ENCODE measurements at places on chromosomes 2 and 18.
A peak's percentile ranks its signal among the peaks of the same experiment; 100 is the strongest.

DNA sequence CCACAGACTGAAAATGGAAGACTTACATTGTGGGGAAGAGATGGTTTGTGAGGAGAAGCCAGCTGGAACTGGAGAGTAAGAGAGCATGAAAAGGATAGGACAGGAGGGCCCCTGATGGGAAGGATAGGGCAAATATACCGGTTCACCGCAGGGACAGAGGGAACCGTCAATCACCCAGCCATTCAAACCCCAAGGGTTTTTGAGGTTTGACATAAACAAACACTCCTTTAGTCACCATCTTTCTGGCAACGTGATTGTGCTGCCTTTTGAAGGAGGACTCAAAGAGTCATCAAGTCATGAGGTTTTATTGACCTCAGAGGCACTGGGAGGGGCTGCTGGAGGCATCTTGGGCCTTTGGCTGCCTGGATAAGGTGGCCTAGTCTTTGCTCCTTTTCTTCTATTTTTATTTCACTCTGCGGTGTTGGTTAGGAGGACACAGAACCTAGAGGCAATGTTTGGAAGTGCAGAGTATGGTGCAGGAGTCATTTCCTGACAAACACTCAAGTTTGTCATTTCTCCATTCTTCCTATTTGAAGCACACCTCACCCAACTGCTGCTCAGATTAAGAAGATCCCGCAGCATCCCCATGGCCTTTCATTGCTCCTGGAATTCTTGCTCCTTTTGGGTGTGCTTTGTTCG lies 487.3 kb upstream of the SPRED2 start:
- DNase-seq: no peak

- no peak for DNase-seq
Measured at GRCh38 chr2:199543606-199544172, 86.0 kb upstream of the SATB2 start.

GRCh38 chr2:200765139-200765951 lies 46.4 kb upstream of the BZW1 start:
- no peak for DNase-seq

GRCh38 chr18:11937874-11938478 lies 29.9 kb upstream of the MPPE1 start:
- DNase-seq: peak; percentile 21

GRCh38 chr2:84939426-84940087 lies 31.4 kb upstream of the KCMF1 start:
- DNase-seq: no peak

GRCh38 chr18:5969989-5970403 lies 74.7 kb upstream of the TMEM200C start:
- DNase-seq: no peak

DNA sequence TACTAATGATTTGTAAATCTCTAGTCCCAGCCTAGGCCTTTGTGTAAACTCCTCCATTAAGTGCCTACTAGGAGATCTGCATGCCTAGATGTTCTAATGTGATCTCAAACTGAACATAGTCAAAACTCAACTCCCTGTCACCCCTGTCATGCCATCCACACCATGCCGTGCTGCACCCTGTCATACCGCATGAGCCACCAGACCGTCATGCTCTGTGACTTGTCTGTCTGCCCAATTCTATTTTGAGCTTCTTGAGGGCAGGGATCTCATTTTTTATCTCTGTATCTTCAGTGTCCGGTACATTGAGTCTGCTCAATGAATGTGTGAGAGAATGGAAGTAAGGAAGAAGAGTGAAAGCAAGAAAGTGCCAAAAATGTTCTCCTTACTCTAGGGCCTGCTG lies 35.5 kb downstream of the GREB1L start:
- DNase-seq: no peak

DNA sequence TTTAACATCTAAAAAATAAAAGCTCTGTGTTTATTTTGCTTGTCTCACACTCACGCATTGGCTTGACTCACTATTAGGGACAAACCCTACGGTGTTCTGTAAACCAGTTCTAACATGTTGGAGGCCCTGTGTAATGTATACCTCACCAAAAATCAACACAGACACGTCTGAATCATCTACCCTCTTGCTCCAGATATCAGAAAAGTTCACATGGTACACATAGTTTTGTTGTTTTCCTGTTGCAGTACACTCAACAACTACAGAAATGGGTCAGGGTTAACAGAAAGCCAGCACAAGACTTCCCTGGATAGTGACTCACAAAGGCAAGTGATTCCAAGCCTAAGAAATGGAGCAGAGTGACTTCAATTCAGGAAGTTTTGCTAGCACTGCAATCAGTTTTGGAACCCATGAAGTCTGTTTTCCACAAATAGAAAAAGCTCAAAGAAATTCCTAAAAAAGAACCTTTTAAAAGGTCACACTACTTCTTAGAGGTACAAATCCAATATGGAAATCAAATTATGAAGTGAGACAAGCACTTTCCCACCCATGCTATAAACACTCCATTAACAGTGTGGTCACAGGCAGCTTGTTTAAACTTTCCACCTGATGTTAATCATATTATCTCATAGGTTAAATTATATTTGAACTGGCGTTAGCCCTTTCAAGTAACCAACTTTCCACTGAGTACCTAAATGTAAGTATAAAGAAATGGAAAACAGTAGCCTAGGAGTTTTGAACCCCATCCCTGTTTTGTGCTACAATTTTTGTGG lies 87.4 kb downstream of the GAREM1 start:
- no peak for DNase-seq

- DNase-seq: no peak
Measured at GRCh38 chr2:242015108-242016065, 145.9 kb downstream of the RTP5 start.

DNA sequence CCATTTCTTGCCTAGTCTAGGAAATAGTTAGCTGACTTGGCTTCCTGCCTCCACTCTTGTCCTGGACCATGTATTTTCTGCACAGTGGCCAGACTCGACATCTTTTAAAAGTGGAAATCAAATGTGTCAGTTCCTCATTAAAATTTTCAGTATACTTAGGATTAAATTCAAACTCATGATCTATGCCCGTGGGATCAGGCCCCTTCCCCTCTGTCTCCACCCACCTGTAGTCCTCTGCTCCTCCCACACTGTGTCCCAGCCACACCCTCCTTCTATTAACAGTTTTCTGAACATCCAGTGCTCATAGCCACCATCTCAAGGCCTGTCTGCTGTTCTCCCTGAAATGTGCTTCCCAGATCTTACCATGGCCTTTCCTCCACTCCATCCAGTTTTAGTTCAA lies 13.3 kb downstream of the ARHGAP25 start:
- DNase-seq: no peak

DNA sequence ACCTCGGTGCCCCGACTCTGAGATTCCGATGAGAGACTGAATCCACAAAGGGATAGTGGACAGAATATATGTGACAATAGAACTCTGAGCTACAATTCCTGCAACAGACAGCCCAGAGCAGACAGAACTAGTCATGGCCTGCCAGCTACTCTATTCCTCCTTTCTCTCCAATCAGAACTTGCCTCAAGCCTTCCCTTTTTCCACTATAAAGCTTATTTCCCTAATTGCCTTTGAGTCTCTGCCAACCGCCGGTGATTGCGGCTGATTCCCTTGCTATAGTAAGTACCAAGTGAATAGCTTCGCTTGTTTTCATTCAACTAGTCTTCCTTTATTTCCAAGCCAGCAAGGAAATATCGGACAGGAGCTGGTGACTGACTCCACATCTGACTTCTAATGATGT lies 96.8 kb downstream of the DSC3 start:
- no peak for DNase-seq

- DNase-seq: no peak
Measured at GRCh38 chr2:39039072-39039471, 81.8 kb downstream of the SOS1 start.

DNA sequence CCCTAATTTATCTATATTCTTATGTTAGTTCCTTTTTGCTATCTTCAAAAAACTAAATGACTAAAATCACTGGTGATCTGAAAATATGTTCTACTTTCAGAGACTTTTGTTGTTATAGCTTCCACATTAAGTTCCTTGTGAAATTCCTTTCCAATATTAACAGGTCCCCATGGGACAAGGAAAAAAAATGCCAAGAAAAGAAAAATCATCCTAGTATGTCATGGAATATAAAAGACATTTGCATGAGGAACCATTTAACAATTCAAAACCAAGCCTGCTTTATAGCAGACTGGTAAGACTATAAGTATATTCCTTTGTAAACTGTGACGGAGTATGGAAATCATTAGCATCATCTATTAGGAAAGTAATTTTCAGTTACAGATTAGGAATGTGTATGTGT lies 48.1 kb downstream of the COBLL1 start:
- no peak for DNase-seq

DNA sequence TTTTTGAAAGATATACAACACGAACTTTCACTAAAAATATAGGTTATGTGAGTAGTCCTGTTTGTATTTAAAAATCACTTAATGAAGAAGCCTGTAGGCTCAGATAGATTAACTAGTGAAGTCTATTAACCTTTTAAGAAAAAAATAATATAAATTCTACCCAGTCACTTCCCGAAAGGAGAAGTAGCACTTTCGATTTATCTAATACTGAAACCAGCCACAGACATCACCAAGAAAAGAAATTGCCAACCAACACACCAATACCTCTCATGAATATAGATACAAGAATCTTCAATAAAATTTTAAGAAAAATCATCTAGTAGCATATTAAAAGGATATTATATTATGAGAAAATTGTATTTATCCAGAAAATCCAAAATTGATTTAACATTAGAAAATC lies 160.5 kb downstream of the GALNT13 start:
- no peak for DNase-seq

DNA sequence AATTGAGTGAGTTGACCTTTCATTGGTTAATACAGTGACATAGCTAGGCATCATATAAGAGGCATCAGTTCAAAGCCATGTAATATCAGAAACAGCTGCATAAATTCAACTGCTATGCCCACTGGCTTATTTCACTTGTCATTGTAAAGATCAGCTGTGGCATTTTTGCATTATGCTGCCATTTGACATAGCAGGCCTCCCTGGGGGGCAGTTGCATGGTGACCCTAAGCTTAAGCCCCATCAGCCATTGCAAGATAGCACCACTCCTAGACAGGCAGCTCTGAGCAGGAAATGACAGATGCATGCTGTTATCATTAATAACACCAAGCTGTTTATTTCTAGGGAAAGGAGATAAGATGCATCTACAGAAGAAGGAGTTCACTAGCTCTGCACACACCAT lies 233.4 kb upstream of the CNTNAP5 start:
- DNase-seq: no peak

DNA sequence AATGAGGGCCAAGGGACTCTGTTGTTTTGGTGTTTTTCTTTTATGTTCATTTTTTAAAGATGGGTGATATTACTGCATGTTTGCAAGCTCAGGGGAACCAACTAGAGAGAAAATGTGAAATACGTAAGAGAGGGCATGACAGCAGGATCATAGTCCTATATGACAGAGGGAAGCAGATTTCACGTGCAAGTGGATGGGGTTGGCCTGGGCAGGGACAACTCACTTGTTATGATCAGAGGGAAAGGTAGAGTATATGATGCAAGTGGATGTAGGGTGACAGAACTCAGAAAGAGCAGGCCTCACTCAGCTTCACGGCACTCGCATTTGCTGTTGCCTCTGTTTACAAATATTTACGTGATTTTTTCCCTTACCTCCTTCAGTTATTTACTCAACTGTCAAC lies 67.0 kb downstream of the OLA1 start:
- no peak for DNase-seq

GRCh38 chr2:202135091-202135874 lies 62.2 kb downstream of the KIAA2012 start:
- no peak for DNase-seq

DNA sequence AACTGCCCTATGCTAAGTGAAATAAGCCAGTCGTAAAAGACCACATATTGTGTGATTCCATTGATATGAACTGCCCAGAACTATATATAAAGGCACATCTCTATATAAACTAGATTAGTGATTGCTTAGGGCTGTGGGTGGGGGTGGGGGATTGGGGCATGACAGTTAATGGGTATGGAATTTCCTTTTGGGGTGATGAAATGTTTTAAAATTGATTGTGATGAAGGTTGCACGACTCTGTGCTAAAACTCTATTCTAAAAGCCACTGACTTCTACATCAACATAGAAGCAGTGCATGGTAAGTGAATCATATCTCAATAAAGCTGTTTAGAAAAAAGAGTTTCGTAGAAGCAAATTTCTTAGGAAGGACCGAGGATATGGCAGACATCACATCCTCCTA lies 53.0 kb downstream of the CDCA7 start:
- DNase-seq: no peak

GRCh38 chr18:55272510-55273243 lies 313.4 kb upstream of the CCDC68 start:
- DNase-seq: no peak

GRCh38 chr2:181662287-181662686 lies 5.4 kb upstream of the CERKL start:
- no peak for DNase-seq

DNA sequence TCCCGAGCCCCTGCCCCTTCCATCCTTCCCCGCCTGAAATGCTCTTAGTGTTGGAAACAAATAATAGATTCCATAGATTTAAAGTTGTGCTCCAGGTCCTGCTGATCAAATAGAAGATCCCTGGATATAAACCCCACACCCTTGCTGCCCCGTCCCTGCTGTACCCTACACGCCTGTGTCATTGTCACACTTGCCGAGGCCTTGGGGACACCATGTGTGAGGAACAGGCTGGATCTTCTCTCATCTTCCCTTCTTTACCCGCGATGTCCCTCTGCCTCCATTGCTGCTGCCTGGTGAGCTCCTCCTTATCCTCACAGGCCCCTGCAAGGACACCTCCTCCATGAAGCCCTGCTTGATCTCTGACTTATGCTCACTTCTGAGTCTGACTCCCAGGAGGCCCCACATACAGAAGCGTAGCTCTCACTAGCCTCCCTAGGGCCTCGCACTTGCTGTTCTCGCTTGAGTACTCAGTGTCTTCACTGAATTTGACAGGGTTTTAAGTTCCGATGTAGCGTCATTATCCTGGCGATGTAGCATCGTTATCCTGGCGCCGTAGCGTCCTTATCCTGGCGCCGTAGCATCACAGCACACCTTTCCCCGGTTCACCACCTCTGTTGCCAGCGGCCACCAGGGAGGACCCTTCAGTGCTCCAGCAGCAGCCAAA lies 221.9 kb downstream of the NDUFA10 start:
- no peak for DNase-seq

- DNase-seq: no peak
Measured at GRCh38 chr2:174552880-174553279, 44.7 kb downstream of the WIPF1 start.

DNA sequence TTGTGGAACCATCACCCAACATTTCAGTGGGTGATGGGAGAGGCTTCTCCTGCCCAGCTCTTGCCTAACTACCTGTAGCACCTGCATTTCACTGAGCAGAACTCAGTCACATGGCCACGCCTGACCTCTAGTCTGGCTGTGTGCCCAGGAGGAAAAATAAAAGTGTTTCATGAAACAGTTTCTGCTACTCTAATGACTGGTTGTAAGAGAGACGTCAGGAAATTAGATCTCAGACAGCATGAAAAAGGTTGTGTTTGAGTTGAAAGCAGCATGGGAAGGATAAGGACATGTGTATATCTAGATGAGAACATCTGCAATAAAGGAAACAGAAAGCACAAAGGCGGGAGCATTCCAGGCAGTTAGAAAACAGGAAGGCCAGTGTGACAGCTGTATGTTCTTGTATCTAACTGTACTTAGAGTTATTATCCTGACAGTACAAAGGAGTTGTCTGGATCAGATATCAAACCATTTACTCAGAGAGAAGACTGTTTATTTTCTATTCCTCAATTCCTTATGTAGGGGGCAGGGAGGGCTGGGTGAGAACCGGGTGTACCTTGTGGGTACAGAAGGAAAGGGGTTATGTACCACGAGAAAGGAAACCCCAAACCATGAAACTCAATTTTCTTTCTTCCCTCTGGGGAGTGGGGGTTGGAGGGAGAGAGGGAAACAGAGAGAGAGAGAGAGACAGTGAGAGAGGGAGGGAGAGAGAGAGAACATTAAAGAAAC lies 307.4 kb upstream of the VWC2L start:
- DNase-seq: no peak

- DNase-seq: no peak
Measured at GRCh38 chr18:43312891-43313290, 35.6 kb upstream of the SYT4 start.
